ENCODE measurements at places on chromosomes 16 and 17.

DNA sequence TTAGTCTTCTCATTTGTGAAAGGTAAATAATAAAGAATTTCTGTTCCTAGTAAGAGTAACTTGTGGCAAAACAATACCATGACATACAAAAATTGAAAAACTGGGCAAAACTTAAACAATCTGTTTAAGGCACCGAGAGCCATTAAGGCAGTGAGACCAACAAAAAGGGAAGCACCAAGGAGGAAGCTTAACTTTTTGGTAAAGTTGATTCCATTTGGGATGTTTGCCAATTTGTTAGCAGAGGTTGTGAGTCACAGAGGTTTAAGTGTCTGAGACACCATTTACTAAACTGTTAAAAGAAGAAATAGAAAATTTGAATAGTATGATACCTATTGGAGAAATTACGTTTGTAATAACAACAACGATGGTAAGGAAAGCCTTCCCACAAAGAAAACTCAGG is 4.9 kb downstream of the SLC35G3 start:
- no peak for DNase-seq

DNA sequence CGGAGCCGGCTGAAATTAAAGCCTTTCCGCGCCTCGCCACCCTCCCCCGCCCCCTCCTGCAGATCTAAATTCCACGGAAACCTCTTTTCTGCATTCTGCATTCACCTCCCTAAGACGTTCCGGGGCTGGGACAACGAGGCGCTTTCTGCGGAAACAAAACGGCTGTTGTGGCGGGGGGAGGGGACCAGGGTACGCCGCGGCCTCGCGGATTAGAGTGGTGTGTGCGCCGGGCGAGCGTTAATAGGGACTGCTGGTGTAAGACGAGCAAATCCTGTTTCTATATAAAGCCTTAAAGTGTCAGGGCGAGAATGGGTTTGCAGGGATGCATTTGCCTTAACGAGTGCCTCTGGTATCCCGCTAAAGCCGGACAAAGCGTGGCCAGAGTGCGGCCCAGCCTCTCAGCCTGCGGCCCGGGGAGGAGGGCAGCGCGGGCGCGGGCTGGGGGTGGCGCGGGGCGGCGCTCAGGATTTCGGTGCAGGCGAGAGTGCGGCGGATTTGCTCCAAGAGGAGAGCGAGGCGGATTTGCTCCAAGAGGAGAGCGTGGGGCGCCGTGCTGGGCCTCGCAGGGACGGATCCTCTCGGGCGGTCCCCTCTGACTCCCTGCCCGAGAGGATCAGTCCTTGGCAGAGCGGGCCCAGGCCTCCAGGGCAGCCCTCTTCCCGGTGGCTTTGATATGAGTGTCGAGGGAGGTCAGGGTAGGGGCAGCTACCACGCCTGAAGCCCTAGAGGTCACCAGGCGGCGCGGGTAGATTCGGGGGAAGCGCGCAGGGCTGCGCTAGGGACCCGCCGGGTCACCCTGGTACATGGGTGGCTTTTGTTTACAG is 5.1 kb downstream of the BAHCC1 start:
- no peak for DNase-seq

DNA sequence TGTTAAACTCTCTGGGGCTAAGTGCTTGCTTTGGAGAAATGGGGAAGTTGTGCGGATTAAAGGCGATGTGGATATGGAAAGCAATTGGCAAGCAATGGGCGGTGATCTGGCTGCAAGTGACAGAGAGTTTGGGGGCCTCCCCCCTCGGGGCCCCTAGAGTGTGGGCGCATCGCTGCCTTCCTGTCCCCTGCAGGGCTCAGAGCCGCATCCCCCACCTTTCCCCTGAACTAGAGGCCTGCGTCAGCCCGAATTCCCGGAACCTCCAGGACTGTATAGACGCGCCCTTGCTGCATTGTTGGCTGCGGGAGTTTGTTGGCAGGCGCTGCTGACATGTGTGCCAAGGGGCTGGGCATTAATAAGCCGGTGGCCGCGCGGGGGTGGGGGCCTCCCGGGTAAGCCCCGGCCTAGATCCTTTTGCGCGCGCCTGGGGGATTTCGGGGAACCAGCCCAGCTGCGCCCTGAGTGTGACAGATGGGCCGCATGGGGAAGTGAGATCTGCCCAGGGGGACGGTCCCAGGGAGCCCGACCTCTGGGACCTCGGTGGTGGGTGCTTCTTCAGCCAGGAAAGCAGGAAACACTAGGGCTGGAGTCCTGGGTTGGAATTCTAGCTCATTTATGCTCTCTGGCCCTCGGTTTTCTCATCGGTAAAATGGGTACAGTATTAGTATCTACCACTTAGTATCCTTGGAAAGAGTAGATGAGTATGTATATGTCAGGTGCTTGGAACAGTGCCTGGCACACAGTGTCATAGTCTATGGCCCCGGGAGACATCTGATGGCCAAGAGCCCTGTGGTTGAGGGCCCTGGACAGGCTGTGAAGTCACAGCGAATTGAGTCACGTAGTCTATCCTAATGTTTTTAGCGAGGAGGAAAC is 1.0 kb downstream of the EEF2K start:
- no peak for DNase-seq

GRCh38 chr16:24789881-24790280 is 55.9 kb upstream of the SLC5A11 start:
- DNase-seq, result no peak

GRCh38 chr17:36193216-36193775 is 3.3 kb downstream of the CCL3L1 start:
- no peak for DNase-seq

GRCh38 chr17:29731589-29731929 is 108.8 kb upstream of the CORO6 start:
- no peak for DNase-seq

DNA sequence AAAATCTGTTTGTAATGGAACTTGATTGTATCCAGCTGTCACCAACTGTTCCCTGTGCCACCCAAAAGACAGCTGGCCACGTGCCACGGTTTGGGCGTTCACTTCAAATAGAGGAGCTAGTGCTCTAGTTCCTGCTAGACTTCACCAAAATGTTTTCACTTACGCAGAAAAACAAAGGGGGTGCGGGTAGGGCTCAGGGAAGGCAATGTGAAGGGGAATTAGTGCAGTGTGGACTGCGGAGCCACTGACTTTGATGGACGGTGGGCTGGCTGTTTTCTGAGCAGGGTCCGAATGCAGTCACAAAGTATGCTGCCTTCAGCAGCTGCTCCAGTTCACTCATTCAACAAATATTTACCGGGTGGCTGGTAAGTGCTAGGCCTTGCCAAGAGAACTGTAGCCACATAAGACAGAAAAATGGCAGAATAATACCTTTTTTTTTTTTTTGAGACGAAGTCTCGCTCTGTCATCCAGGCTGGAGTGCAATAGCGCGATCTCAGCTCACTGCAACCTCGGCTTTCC is 7.6 kb upstream of the CYTH1 start:
- DNase-seq, result no peak

- DNase-seq, result no peak
Measured at GRCh38 chr16:56245197-56245596, 53.9 kb downstream of the GNAO1 start.

DNA sequence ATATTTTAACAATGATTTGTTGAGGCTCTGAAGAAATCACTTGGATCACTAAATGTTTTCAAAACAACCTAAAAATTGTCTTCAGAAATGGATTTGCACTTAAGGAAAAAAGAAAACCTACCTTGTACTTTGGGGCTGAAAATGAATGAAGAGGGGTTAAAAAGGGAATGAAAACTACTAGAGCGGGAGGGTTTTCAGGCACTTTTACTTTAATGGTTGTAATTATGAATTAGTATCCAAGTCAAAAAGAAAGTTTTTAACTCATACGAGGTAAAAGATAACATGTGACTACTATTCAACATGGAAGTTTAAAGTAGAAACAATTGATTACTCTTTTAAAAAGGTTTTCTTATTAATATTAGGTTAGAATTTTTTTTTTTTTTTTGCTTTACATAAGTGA is 5.1 kb downstream of the IGF2BP1 start:
- no peak for DNase-seq

- DNase-seq, result no peak
Measured at GRCh38 chr16:81632392-81633146, 146.5 kb upstream of the PLCG2 start.

- DNase-seq, result no peak
Measured at GRCh38 chr16:23064639-23065038, 84.6 kb downstream of the USP31 start.

DNA sequence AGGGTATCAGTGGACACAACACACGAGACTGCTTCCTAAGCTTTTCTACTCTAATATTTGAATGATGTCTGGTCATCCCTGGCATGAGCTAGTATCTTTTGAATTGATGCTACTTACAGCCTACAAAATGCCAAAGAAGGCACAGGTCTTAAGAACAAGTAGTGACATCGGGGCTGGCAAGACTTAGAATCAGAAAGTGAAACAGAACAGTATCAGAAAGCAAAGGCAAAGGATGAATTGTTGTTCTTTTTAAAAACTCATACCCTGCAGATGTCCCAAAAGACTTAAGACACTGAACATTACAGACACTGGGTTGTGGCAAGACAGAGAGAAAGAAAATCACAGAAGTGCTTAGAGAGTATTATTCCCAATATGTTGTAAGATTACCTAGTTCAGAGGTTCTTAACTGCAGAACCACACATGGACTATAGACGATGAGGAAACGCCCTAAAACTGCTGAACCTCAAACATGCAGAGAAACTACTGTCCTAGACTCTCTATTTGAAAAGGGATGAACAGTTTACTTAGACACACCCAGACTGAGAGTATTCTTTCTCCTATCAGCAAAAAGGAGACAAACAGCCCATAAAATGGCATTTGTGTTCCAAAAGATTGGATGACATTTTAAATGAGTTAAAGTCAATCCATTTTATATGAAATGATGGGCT is 12.5 kb downstream of the ZNF19 start:
- no peak for DNase-seq

DNA sequence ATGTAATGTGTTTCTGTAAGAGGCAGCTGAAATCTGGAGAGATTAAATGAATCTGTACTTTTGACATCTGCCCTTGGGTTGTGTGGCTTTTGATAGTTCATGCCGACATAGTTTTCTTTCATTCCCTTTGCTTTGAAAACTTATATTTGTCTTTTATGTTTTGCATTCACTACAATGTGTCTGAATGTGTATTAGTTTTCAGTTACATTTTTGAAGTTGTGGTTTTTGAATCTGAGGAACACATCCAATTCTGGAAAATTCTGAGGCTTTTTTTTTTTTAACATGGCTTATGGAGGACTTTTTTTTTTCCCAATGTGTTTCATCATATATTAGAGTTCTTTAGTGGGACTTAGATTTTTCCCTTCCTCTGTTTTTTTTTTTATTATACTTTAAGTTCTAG is 683.7 kb upstream of the SOX9 start:
- DNase-seq, result no peak

DNA sequence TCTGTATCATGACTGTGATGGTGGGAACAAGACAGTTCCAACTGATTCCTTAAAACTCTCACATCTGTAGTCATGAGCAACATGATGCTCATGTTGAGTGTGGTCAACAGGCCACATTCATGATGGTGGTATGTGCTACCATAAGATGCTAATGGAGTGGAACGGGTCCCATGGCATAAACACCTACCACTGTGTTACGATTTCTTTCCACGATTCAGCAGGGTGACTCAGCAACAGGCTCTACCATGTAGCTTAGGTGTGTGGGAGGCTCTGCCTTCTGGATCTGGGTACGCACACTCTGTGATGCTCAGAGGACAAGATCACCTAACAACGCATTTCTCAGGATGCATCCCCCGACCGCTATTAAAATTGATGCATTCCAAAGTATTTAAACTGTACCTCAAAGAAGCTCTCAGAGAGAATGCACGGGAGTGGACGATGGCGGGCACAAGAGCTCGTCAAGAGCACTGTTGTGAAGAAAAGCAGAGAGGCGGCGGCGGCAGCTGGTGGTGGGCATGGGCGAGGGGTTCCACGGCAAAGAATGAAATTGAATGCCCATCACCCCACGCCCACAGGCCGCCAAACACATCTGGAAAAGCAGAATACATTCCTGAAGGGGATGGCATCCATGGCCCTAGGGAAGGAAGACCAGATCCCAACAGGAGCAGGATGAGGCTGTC is 133.3 kb downstream of the ZNF778 start:
- no peak for DNase-seq

DNA sequence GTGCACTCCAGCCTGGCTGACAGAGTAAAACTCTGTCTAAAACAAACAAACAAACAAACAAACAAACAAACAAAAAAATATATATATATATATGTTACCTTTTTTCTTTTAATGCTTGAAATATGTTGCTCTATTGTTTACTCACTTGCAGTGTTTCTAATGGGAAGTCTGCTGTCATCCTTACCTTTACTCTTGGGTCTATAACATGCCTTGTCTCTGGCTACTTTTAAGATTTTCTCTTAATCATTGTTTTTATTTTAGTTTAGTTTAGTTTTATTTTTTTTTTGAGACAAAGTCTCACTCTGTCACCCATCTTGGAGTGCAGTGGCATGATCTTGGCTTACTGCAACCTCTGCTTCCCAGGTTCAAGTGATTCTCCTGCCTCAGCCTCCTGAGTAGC is 16.1 kb upstream of the TNRC6A start:
- no peak for DNase-seq

- no peak for DNase-seq
Measured at GRCh38 chr17:70028978-70029767, 45.9 kb upstream of the KCNJ16 start.

- DNase-seq, result no peak
Measured at GRCh38 chr16:56303880-56304279, 112.6 kb downstream of the GNAO1 start.

- DNase-seq, result no peak
Measured at GRCh38 chr17:44901411-44901921, 2.2 kb upstream of the EFTUD2 start.

- DNase-seq, result no peak
Measured at GRCh38 chr17:36931697-36932382, 5.4 kb upstream of the LHX1 start.

DNA sequence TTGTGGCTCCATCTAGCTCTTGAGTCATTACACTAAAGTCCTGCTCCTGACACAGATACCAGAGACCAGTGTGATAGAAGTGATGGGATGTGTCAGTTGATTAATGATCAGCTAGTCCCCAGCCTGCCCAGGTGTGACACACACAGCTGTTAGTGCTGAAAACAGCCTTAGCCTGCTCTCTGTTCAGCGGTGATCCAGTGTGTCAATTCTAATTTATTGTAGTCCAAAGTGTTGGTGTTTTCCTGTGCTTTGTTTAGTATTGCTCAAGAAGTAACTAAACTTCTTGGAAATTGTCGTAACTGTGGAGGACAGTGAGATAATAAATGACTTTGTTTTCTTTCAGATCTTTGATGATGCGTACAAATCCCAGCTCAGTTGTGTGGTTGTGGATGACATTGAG is 92.3 kb downstream of the WNT3 start:
- DNase-seq, result no peak

- DNase-seq, result no peak
Measured at GRCh38 chr17:67575325-67575724, 142.4 kb upstream of the NOL11 start.

- no peak for DNase-seq
Measured at GRCh38 chr16:3548445-3548844, 28.8 kb downstream of the NLRC3 start.

DNA sequence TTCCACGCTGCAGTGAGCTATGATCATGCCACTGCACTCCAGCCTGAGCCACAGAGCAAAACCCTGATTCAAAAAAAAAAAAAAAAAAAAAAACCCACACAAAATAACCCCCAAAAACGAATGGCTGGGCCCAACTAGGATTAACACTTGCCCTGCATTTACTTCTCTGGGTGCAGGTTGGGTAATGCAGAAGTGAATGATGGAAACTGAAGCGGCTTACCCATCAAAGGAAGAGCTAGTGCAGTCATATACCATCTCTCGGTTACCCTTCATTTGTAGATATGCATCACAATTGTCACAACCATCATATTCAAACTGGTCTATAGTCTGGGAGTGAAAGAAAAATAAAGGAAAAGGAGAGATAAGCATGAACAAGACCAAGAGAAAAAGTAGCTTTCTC is 819 bp downstream of the SUPT4H1 start:
- DNase-seq, result no peak

GRCh38 chr16:67969254-67970039 is 1.0 kb upstream of the SLC12A4 start:
- DNase-seq, result no peak

Measured in GM12864 (cell line).